ENCODE measurements at places on chromosomes 5 and 9. TPM values are rescaled to one million over a fixed set of nuclear protein-coding genes. Genes with fewer than 3 reads are reported as not detected.

DNA sequence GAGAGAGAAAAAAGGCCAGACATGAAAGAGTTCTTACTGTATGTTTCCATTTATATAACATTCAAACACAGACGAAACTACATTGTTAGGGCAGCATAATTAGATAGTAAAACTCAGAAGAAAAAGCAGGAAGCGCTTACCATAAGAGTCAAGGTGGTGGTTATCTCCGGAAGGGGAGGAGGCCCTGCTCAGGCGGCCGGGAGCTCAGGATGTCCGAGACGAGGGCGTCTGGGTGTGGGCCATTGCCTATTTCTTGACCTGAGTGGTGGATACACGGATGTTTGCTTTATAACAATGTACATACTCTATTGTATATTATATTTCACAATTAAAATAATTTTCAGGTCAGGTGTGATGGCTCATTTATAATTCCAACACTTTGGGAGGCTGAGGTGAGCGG is 80.9 kb upstream of the COL5A1 start:
- H3K36me3 ChIP-seq = no peaks in the 10 kb centered on the region
- DNase-seq = no peak
- peaks cover 11% of the 10 kb centered on the region for H3K27me3 ChIP-seq
- no peak overlapping the region for H3K4me3 ChIP-seq
- no peak overlapping the region for H3K27ac ChIP-seq
- H3K4me1 ChIP-seq = no peaks in the 10 kb centered on the region

- peak overlapping the region; percentile 82 for H3K27ac ChIP-seq
- H3K4me3 ChIP-seq = no peak overlapping the region
These were observed 33.4 kb upstream of the NCS1 start for GRCh38 chr9:130138791-130139190.

DNA sequence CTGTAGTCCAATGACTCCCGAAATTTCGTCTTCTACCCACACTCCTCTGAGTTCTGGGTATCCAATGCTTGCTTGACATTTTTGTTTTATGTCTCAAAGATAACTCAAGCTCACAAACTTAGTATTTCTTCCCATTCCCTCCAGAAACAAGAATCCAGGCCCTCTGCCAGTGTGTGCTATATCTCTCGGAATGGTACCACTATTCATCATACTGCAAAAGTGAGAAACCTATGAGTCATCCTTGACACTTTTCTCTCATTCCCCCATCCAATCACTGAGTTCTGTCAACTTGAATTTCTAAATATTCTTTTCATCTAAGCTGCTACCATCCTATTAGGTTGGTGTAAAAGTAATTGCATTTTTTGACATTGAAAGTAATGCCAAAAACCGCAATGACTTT is 9.8 kb downstream of the SLC12A2 start:
- no peak overlapping the region for H3K27ac ChIP-seq
- no peak overlapping the region for H3K4me3 ChIP-seq
- no peak for DNase-seq
- no peaks in the 10 kb centered on the region for H3K36me3 ChIP-seq

GRCh38 chr9:32551276-32552051 is 663 bp upstream of the SMIM27 start:
- no peaks in the 10 kb centered on the region for H3K4me1 ChIP-seq
- no peaks in the 10 kb centered on the region for H3K27me3 ChIP-seq
- peak; percentile 51 for DNase-seq
- no peaks in the 10 kb centered on the region for H3K36me3 ChIP-seq

DNA sequence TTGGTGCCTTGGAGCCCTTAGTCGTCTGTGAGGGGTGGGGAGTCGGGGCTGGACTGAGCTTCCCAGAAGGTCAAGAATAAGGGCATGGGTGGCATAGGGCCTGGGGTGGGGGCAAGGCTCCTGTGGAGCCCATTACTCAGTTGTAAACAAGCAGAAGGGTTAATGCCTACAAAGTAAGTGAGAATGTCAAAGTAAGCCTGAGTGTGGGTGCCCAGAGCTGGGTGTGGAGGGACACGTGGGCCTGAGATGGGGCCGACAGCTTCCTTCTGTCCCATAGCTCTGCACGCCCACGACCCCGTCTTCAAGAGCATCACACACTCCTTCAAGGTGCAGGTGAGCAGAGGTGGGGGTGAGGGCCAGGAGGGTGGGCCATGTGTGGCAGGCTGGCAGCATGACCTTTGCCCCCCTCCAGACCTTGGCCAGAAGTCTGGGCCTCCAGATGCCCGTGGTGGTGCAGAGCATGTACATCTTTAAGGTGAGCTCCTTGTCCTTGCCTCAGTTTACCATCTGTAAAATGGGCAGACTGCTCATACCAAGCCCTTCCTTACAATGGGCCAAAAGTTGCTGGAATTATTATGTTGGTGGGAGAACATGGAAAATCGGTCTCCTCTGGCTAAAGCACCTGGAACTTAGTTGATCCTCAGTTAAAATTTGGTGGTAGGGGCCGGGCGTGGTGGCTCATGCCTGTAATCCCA is 11.1 kb downstream of the DOLK start:
- no peak for DNase-seq
- H3K27me3 ChIP-seq = no peaks in the 10 kb centered on the region
- H3K4me3 ChIP-seq = no peak overlapping the region
- H3K27ac ChIP-seq = no peak overlapping the region

DNA sequence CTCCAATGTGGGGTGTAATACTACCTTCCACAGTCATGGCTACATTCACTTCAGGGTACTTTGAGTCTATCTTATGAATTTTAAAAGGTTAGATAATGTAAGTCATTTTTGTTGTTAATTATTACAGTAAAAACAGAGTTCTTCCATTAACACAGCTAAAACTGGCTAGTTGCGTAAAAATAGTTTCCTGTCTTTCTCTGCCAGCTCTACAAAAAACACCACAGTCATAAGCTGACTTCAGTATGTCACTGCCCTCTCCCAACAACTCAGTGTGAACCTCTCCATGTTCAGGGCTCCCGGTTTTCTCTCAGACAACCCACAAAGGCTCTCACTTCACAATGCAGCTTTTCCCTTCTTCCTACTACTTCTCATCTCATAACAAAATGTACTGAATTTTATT is 84.8 kb upstream of the ITGA1 start:
- no peaks in the 10 kb centered on the region for H3K36me3 ChIP-seq
- no peak overlapping the region for H3K27ac ChIP-seq
- no peaks in the 10 kb centered on the region for H3K27me3 ChIP-seq
- DNase-seq = no peak
- H3K4me1 ChIP-seq = no peaks in the 10 kb centered on the region
- no peak overlapping the region for H3K4me3 ChIP-seq

- H3K4me3 ChIP-seq = no peak overlapping the region
- no peak for DNase-seq
These were observed 117.5 kb upstream of the BOD1 start for GRCh38 chr5:173733831-173734501.

DNA sequence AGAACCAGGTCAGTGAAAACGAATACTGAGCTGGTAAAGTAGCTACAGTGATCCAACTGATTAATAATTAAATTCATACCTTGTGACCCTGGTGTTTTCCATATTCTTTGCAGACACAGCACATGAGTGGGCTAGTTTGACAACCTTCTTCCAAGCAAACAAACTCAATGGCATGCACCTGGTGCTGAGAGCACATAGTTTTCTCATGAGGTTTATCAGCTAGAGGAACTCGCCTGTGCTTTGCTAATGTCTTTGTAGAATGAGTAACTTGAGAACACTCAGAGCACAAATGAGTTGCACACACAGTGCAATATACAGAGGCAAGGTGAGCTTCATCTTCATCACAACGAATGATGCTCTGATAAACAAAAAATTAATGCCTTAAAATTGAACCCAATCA is 12.6 kb downstream of the TRIM23 start:
- H3K27ac ChIP-seq = no peak overlapping the region
- no peaks in the 10 kb centered on the region for H3K27me3 ChIP-seq
- H3K36me3 ChIP-seq = peaks cover 5% of the 10 kb centered on the region

- H3K4me3 ChIP-seq = no peak overlapping the region
- DNase-seq = no peak
- no peak overlapping the region for H3K27ac ChIP-seq
- H3K27me3 ChIP-seq = no peaks in the 10 kb centered on the region
These were observed 239.1 kb downstream of the ENC1 start for GRCh38 chr5:74401281-74401945.

GRCh38 chr5:10393491-10393890 is 40.0 kb downstream of the MARCHF6 start:
- no peak overlapping the region for H3K27ac ChIP-seq
- H3K4me1 ChIP-seq = no peaks in the 10 kb centered on the region
- H3K36me3 ChIP-seq = peaks cover 11% of the 10 kb centered on the region
- DNase-seq = peak; percentile 59

DNA sequence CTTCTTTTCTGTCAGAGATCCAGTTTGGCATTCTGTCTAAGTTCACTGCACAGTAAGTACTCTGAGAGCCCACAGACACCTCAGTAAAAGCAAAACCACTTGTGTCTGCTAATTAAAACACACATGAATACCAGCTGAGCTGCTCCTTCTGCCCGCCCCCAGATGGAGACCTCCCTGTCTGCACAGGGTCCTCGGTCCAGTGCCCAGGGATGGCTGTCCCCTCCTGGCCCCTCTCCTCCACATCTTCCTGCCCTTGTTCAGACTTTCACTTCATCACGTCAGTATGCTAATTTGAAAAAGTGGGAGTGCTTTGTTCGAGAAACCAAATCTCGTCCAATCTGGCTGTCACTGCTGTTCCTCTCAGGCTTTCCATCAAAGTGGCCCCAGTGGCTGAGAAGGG is 43.5 kb downstream of the LIX1 start:
- H3K4me1 ChIP-seq = no peaks in the 10 kb centered on the region
- H3K27ac ChIP-seq = no peak overlapping the region
- no peak overlapping the region for H3K4me3 ChIP-seq
- no peaks in the 10 kb centered on the region for H3K27me3 ChIP-seq
- H3K36me3 ChIP-seq = no peaks in the 10 kb centered on the region

GRCh38 chr5:84683594-84683993 is 298.9 kb upstream of the EDIL3 start:
- DNase-seq = no peak
- no peak overlapping the region for H3K27ac ChIP-seq
- no peaks in the 10 kb centered on the region for H3K4me1 ChIP-seq
- no peaks in the 10 kb centered on the region for H3K27me3 ChIP-seq

- H3K4me1 ChIP-seq = no peaks in the 10 kb centered on the region
- H3K4me3 ChIP-seq = no peak overlapping the region
- H3K36me3 ChIP-seq = no peaks in the 10 kb centered on the region
- DNase-seq = no peak
- H3K27ac ChIP-seq = no peak overlapping the region
These were observed 2.0 kb downstream of the PPP3R2 start for GRCh38 chr9:101592788-101593187.

GRCh38 chr5:151017897-151018296 is 2.5 kb upstream of the GPX3 start:
- no peak overlapping the region for H3K27ac ChIP-seq
- peaks cover 12% of the 10 kb centered on the region for H3K4me1 ChIP-seq
- no peak overlapping the region for H3K4me3 ChIP-seq

Gene OMD
- total RNA-seq = 0.17 TPM

Gene DRD1
- 2.6 TPM for total RNA-seq

Gene DNAJC18
- 12.6 TPM for total RNA-seq

Gene FOXD4L4
- 0.26 TPM for total RNA-seq

Gene TXNDC8
- total RNA-seq = not detected

Gene FAM221B
- not detected for total RNA-seq

Gene F12
- total RNA-seq = under 0.01 TPM

Gene PFN3
- not detected for total RNA-seq

Gene GCNT4
- 1.8 TPM for total RNA-seq

Gene SPAG8
- total RNA-seq = 1.3 TPM

Gene KCNMB1
- total RNA-seq = not detected
